ENCODE measurements at places on chromosomes 11 and 22.

GRCh38 chr22:24695060-24695459 is 79.5 kb downstream of the PIWIL3 start:
- no peak for DNase-seq

DNA sequence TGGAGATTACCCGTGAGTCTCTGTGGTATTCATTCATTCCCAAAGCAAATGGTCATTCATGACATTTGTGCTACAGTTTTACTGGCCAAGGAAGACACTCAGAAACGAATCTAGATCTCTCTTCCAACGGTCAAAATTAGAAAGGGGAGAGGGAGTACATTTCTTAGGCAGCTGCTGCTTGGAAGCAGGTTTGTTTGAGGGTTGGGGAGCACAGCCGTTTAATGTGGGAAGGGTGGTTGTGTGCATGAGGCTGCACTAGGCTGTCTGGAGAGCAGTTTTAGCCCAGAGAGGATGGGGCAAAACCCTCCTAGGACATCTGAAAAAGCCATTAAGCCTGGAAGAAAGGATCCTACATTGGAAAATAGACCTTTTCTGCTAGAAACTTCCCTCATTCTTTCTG is 29.7 kb upstream of the TIMP3 start:
- DNase-seq: no peak

- DNase-seq: no peak
Observed at GRCh38 chr22:27679176-27679575, 122.4 kb downstream of the MN1 start.

- no peak for DNase-seq
Observed at GRCh38 chr22:32079130-32080089, 36.3 kb downstream of the SLC5A1 start.

- DNase-seq: no peak
Observed at GRCh38 chr11:46160100-46160499, 38.8 kb upstream of the PHF21A start.

DNA sequence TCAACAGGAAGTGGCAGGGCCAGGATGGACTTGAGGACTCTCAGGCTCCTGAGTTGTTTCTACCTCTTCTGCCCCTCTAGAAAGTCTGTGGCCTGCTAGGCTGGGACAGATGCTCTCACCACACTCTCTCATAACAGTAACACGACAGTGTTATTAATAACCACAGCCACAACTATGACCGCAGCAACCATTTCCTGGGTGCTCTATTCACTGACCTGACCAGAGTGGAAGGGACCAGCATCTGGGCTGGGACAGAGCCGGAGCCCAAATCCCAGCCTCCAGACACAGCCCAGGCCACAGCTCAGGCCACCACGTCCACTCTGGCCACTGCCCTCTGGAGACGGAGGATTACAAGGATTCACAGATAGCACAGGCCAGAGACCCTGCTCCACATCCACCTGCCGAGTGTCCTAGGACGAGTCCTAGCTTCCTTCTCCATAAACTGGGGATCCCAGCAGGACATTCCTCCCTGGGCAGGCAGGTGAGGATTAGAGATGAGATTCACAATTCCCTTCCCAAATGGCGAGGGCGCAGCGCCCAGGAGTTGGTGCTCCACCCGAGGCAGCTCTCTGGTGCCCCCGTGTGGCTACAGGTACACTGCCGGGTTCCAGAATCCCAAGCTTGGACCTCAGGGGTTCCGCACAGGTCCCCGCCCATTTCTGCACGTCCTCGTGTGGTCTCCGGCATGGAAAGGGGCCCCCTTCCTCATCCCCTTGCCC is 7.1 kb downstream of the PNPLA5 start:
- peak; percentile 94 for DNase-seq

DNA sequence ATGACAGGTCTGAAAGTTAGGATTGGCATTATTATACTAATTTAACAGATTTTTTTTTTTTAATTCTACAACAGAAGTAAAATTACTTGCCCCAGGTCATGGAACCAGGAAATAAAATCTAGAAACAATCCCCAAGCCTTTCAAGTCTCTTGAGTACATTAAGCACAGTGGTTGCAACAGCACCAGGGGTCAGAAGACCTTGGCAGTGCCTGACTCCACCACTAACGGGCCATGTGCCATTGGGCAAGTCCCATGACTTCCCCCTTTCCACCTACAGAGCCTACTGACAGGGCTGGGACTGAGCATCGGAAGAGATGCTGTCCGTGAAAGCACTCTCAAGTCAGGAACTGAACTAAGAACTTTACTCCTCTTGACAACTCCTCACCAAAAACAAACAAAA is 98.6 kb upstream of the AKIP1 start:
- no peak for DNase-seq

DNA sequence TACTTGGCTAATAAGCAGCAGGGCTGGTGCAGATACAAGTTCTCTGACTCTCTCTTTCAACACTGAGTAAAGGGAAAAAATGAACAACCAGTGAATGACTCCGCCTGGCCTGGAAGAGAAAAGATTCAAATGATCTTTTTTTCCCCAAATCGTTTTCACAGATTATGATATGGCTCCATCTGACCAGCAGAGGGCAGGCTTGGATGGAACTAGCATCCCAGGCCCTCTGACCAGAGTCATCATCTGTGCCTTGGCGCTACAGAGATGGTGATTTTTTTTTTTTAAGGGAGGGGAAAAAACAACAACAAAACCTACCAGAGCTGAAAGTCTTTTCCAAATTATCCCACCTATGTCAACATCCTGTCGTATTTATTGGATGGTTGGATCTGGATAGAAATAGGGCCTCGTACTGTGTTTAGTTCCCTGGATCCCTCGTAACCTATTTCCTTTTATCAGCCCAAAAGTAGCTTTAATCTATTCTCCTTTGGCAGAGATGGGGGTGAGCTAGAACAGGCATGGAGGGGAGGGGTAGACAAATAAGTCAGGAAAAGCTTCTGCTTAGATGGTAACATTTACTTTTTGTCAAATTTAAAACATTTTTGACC is 69.7 kb downstream of the PRSS23 start:
- peak; percentile 45 for DNase-seq

- DNase-seq: no peak
Observed at GRCh38 chr11:96863520-96863919, 473.7 kb downstream of the JRKL start.

- DNase-seq: no peak
Observed at GRCh38 chr22:29916007-29916544, 33.1 kb downstream of the MTMR3 start.

GRCh38 chr11:67233584-67234190 is 32.6 kb upstream of the GRK2 start:
- no peak for DNase-seq

DNA sequence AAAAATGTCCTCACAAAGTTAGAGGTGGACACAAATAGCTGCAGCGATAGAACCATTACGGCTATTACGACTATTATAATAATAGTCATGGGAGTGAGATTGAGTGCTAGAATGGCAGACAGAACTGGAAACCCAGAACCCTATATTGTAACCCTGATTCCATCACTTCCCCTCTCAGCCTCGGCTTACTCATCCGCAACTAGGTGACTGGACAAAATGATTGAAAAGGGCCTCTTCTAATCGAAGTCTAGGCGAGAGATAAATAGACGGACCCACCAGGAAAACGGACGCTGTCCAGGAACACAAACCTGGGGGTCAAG is 629 bp downstream of the PSMA1 start:
- no peak for DNase-seq

DNA sequence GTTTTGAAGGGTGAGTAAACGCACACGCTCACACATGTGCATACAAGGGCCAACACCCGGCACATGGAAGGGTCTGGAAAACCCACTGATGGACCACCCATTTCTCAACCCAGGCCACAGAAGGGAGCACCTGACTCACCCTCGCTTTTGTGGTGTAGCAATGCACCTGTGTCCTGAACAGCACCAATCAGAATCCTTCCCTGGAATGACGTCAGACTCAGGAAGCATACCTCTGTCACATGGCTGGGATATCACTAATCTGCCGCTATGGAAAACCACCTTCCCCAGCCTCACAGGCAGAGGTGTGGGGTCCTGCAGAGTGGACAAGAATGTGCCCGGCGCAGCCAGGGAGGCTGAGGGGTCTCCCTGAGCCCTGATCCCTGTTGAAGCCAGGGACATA is 9.0 kb upstream of the OSM start:
- no peak for DNase-seq

DNA sequence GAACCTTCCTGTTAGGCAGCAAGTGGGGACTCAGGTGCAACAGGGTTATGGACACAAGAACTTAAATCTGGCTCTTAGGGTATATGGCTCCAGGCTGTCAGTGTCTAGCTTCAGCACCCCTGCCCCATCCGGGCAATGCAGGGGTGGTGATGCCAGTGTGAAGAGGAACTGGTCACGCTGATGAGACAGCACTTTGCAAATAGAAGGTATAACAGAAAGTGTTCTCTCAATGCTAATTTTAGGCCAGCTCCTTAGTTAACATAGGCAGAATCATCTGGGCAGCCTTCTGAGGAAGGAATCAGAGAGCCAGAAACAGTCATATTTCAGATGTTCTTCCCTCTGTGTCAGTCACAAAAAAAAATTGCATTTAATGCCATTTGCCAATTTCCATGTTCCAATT is 41.2 kb downstream of the SYT9 start:
- DNase-seq: no peak

DNA sequence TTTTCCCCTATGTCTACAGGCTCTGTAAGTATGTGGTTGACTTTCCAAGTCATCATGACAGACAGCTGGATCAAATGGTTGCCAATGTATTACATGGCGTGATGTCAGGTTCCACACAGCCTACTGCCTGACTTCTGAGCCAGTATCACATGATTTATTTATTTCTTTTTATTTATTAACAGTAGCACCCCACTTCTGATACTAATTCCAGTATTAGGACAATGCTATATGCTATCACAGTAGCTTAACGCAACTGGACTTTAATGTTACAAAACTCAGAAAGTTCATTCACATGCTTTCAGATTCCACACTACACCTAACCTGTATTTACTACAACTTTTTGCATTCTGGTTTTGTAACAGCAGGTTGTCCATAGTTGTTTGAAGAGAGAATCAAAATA is 17.7 kb upstream of the C11orf24 start:
- DNase-seq: no peak

GRCh38 chr11:117427356-117427874 is 99.8 kb downstream of the CEP164 start:
- no peak for DNase-seq

DNA sequence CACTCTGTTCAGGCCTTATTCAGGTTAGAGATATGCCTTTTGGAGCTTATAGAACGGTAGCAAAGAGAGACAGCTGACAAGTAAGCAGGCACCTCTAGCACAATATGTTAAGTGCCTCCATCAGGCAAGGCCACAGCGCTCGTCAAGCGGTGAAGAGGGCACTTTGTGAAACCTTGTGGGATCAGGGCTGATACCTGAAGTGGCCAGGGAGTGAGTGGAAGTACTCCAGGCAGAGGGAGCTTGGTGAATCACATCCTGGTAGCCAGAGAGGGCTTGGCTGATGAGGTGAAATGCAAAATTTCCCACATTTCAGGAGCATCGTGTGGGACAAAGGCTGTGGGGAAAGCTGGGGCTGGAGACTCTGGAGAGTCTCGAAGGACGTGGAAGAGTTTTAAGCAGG is 87.4 kb downstream of the PKNOX2 start:
- no peak for DNase-seq

DNA sequence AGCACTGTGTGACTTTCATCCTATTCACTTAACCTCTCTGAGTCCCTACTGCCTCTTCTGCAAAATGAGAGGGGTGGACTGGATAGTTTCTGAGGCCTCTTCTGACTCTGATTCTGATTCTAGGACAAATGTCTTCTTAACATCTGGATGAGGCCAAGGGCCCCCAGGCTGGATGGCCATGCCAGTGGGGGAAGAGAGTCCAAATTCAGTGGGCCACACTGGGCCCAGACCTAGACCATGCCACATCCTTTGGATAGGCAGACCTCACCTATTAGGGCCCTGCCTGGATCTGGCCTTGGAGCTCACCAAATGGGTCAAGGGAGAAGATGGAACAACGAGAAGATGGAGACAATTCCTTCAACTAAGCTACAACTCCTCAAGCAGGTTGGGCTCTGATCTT is 24.6 kb downstream of the NRXN2 start:
- no peak for DNase-seq

DNA sequence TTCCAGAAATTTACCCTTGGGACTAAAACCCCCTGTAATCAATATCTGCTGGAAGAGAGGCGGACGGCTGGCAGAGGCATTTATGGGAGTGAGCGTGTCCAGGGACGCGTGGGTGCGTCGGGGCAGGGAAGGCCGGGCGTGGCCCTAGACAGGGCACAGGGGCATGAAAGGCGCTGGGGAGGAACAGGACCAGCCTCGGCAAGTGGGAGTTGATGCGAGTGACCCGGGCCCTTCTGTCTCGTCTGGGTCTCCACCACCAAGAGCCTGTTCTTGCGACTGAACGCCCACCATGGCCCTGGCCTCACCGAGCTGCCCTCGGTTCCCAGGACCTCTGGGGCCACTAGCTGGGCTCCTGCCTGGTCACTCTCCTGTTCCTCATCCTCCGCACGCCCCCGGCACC is 17.5 kb downstream of the OSBPL5 start:
- no peak for DNase-seq

- peak; percentile 19 for DNase-seq
Observed at GRCh38 chr11:84022201-84022600, 736.0 kb upstream of the CCDC90B start.

- DNase-seq: no peak
Observed at GRCh38 chr22:40512426-40513136, 123.9 kb downstream of the MRTFA start.

DNA sequence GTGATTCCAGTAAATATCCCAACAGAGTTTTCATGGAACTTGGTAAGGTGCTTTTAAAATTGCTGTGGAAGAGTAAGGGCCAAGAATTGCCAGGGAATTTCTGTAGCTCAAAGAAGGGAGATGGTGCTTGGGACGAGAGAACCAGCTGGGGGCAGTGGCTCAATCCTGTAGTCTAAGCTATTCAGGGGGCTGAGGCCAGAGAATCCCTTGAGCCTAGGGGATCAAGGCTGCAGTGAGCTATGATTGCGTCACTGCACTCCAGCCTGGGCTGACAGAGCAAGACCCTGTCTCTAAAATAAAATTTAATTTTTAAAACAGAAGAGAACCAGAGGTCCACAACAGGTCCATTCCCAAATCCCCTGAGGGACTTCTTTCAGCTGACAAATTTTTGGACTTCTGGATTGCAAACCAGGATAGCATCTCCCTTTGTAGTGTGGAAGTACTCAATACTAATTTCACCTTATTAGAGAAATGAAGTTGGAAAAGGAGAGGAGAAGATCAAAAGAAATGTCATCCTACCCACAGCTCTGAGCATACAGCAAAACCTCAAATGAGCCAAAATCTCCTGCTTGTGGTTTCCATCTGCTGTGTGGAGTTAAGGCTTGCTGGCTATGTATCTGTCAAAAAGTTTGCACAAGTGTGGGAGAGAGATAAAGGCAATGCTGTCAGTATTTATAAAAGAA is 59.2 kb upstream of the CLPB start:
- no peak for DNase-seq

DNA sequence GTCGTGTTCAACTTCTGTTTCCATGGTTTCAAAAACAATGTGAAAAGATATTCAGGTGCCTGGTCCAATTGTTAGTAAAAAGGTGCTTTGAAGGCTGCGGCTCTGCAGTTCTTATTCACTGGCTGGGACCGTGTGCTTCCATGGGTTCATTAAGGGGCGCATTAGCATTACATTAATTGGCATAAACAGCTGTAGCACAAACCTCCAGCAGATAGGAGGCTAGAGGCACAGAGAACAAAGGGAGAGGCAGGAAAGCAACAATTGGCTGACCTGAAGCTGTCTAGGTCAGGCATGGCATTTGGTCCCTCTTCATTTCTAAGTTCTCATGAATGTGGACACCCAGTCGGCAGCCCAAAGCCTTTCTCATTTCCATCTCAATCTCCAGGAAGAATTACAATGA is 16.6 kb downstream of the PAK1 start:
- DNase-seq: no peak

- DNase-seq: no peak
Observed at GRCh38 chr22:23222033-23222792, 41.9 kb downstream of the BCR start.

Measured in posterior cingulate gyrus (tissue), 11 donors.